ENCODE measurements at places on chromosomes 7 and 10.

GRCh38 chr10:31591569-31591968 lies 272.6 kb downstream of the ZEB1 start:
- no peak for DNase-seq

DNA sequence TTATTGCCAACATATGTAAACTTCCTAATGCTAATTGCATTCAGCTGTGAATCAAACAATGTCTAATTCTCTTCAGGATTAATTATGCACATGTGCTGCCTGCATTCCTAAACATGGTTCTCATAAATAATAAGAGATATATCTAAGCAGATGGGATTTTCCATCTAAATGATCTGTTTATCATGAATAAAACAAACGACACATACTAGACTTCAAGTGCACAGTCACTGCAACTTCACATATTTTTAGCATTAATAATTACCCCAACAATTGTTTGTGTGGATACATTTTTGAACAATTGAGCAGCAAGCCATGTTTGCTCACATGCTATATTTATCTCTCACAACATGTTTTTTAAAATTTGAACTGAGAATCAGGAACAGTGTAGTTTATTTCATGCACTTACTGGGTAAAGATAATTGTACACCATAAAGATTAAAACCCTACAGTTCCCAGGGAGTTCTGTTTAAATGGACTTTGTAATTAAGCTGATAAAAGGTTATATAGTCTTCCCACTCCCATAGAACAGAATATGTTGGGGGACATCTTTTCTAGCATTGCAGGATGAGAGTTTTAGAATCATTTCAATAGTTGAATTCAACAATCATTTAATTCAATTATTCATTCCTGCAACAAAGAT lies 378.5 kb downstream of the MDFIC start:
- no peak for DNase-seq

DNA sequence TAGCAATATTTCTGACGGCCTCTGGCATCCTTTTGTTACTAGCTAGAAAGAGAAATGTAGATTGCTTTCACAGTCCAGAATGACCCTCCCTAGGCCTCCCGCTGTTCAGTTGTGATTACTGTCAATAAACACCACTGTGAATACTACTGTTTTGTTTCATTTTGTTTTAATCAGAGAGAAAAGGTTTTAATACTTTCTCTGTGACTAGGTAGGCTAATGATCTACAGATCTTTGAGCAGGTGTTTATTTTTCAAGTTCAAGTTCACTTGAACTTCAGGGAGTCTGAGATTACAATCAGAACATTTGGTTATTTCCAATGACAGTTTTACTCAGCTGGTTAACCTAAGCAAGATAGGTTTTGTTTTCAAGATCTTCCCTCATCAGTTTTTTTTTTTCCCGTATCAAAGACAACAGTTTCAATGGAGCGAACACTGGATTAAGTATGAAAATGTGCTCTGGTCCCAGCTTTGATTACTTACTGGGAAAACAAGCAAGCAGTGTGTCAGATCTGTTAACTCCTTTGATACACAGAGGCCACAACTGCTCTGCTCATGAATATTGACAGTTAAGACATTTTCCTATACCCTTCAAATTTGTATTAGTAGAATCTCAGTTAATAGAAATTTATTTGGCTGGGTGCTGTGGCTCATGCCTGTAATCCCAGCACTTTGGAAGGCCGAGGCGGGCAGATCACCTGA lies 34.8 kb downstream of the VKORC1L1 start:
- DNase-seq = no peak

DNA sequence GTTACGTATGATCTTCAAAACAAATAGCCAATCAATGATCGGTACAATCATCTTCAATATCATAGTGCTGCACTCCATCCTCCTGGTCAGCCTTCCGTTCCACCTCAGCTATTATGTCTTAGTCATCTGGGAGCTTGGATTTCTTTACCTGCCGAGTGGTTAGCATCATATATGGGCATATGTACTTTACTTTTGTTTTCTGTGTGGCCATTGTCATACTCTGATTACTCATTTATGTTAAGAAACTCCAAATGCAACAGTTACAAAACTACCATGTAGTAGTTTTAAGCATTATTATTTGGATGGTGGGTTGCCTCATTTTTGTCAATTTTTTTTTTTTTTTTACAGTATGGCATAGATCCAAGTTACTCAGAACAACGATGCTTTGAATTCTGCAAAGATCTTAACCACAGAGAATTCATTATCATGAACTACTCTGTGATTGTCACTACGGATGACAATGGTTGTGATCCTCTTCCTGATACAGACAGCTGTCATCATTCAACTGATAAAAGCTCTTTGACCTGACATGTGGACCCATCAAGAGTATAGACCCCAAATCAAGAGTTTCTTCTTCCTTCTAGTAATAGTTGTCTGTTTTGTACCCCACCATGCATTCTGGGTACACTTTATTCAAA lies 52.1 kb upstream of the NME8 start:
- no peak for DNase-seq

DNA sequence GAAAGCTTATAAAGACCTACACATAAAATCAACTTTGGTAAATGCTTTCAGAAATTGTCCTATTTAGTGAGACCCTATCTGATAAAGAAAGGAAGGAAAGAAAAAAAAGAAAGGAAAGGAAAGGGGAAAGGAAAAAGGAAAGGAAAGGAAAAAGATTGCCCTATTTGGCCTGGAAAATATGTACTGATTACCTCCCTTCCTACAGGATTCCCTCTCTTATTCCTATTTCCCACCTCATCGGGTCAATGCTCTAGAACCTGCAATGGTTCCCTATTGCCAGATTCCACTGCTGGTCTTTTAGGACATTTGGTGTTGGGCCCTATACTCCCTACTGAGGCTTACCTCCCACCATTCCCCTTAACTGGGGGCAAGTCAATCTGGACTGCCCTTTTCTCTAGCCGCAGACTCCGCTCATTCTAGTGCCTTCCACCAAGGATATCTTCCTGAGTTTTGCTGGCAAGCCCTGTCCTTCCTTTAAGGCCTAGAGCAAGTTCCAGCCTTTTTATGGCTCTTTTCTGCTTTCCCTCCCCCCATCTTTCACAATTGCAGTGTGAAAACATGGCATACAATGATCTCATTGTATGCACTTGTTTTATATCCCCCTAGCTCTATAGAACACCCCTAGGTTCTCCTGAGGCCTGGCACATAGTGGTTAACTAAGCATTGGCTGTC lies 4.4 kb downstream of the DDIT4 start:
- DNase-seq = no peak

DNA sequence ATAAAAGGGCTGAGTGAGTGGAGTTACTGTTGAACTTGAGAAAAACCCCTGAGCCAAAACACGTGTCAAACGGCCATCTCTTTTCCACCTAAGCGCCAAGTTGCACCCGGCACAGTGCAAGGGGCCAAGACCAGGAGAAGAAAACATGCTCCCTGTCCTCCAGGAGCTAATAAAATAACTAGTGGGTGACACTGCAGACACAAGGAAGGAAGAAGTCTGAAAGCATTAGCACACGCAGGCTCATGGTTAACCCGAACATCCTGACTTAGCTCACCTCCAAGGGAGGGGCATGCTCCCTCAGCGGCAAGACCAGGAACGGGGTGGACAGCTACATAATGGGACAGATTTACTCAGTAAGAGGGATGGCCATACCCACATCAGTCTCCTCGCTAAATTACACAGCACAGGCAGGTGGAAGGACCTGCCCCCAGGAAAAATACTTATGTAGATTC lies 65.0 kb downstream of the PIP4K2A start:
- no peak for DNase-seq

DNA sequence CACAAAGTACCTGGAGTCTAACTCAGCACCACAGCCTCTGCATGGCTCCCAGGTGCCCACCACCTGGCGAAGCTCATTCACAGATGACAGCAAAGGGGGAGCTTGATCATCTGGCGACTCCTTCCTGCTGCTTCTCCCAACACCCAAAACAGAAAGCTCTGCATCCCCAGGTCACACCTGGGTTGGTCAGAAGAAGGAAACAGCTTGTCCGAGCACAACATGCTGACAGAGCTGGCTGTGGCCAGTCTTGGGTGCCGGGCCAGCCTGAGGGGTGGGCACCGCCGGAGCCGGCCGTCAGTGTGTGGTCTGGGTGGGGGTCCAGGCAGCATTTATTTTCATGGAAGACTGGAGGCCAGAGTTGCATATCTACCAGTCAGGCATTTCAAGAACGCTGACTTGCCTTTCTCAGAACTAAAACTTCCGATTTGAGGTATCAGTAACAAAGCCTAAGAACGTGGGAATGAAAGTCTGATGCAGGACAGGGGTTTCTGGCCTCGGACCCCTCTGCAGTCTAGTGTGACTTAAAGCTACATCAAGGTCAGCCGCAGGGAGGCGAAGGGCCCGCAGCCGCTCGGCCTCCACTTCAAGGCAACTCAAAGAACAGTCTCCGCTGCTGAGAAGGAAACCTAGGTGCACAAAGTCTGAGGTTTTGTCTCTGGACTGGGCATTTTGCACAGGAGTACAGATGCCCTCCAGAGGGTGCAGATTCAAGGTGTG lies 109.6 kb downstream of the CYTH3 start:
- no peak for DNase-seq

- no peak for DNase-seq
Observed at GRCh38 chr7:134946260-134946659, 40.0 kb upstream of the AGBL3 start.

GRCh38 chr7:55423891-55424290 lies 58.8 kb downstream of the LANCL2 start:
- DNase-seq = no peak

- no peak for DNase-seq
Observed at GRCh38 chr10:110803239-110803749, 68.4 kb upstream of the PDCD4 start.

DNA sequence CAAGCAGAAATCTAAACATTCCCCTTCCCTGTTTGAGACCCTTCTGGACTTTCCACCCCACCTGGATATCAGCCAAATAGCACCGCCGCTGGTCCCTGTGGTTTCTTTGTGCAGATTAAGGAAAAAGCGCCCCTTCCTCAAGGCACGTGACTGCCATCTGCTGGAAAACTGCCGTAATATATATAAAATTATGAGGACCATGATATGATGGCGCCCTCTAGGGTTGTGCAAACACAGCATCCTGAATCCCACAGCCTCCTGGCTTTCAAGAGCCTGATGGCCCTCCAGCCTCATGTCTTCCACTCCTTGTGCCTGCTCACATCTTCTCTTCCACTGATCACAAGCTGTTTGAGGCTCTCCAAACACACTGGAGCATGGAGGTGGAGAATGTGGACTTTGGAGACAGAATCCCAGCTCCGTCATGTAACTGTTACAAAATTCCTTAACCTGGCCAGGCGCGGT lies 121.3 kb downstream of the MYL10 start:
- DNase-seq = no peak

All from activated CD8-positive, alpha-beta memory T cell treated with anti-CD3 and anti-CD28 coated beads for 4 hours (primary cell).